Esophagus mucosa (tissue), 1 donor: ENCODE measurements at places on chromosomes 13 and 19. TPM values are rescaled to one million over a fixed set of nuclear protein-coding genes. Genes with fewer than 3 reads are reported as not detected.

DNA sequence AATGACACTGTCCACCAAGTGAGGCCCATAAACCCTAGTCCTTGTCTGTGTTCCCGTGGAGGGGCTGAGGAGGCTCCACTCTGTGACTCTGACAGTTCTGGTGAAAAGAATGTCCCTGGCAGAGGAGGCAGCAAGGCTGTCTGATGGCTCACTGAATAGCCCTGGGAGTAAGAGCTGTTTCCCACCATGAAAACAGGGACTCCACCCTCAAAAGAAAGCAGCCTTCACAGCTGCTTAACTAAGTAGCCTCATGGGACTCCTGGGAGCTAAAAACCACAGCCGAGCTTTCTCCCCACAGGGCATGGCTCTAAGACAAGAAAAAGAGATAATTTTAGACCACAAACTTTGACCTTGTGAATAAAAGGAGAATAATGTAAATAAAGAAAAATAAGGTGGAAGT is 135.1 kb upstream of the FRY start:
- no peak for ATAC-seq

DNA sequence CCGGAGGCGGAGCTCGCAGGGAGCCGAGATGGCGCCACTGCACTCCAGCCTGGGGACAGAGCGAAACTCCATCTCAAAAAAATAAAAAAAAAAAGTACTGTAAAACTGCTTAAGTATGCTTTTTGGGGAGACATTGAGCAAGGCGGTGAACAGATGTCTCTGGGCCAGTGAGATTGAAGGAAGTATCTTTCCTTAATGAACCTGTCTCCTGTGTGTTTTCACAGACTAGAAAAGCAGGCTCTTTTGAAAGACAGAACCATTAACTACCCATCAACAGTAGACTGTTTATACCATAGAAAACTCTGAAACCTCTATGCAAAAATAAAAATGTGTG is 1.5 kb upstream of the ECH1 start:
- ATAC-seq: no peak

- no peak for ATAC-seq
Measured at GRCh38 chr19:53552001-53552721, 14.2 kb downstream of the ZNF331 start.

DNA sequence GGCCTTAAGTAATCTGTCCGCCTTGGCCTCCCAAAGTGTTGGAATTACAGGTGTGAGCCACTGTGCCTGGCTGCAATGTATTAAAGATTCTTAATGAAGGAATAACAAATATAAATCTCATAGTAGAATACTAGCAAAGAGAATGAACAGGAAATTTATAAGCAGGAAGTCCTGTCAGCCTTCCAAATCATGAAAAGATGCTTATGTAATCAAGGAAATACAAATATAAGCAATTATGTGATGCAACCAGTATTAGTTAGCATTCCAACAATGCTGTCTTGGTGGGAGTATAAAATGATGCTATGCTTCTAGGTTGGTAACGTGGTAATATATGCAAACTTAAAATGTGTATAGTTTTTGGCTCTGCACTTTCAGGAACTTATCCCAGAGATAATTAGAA is 133.8 kb downstream of the PDS5B start:
- ATAC-seq: no peak

VSTM2B gene
- total RNA-seq: not detected

PCDH9 gene
- total RNA-seq: 0.08 TPM

CATSPERD gene
- total RNA-seq: not detected
